Dermis microvascular lymphatic vessel endothelial cell (primary cell): ENCODE measurements at places on chromosomes 2 and 18. TPM values are rescaled to one million over a fixed set of nuclear protein-coding genes. Genes with fewer than 3 reads are reported as not detected.

Gene ANTXR1
- under 0.01 TPM in 2 replicates for total RNA-seq

Gene IL1B
- not detected in 2 replicates for total RNA-seq

Gene TGFA
- 8.0 and 14.5 TPM in 2 replicates for total RNA-seq

Gene PLB1
- total RNA-seq = 0.26 and 0.38 TPM in 2 replicates

Gene CNTNAP5
- not detected in 2 replicates for total RNA-seq

Gene RGPD5
- total RNA-seq = 18.6 and 26.2 TPM in 2 replicates

Gene GKN1
- not detected in 2 replicates for total RNA-seq

Gene TMEM17
- total RNA-seq = 1.3 and 2.0 TPM in 2 replicates

Gene CFC1
- not detected in 2 replicates for total RNA-seq

Gene GRHL1
- 0.26 and 0.76 TPM in 2 replicates for total RNA-seq

Gene SLC9A4
- not detected in 2 replicates for total RNA-seq

Gene TUBA3D
- not detected in 2 replicates for total RNA-seq

Gene PMAIP1
- 20.9 and 38.1 TPM in 2 replicates for total RNA-seq

Gene MAP2
- total RNA-seq = 3.3 and 11.2 TPM in 2 replicates

Gene ACVR1C
- under 0.01 TPM in 2 replicates for total RNA-seq
